ENCODE measurements at places on chromosomes 2 and 18.

GRCh38 chr2:148667113-148667836 is 22.7 kb downstream of the EPC2 start:
- DNase-seq = no peak

DNA sequence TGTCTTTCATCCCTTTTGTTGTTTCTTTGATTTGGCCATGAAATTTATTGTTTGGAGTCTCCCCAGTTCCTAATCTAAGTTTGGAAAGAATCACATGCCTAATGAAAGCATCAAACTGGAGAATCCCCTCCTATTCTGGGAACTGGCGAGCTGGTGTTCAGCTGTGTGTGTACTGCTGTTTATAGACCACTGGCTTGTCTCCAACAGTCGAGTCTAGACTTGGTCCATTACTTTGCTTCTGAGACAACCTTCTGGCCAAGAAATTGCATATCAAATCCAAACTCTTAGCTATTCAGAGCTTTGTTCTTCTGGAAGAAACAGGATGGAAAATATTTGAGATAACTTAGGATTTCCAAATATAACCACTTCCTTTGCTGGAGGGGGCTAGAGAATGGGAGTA is 111.5 kb upstream of the THSD7B start:
- no peak for DNase-seq

DNA sequence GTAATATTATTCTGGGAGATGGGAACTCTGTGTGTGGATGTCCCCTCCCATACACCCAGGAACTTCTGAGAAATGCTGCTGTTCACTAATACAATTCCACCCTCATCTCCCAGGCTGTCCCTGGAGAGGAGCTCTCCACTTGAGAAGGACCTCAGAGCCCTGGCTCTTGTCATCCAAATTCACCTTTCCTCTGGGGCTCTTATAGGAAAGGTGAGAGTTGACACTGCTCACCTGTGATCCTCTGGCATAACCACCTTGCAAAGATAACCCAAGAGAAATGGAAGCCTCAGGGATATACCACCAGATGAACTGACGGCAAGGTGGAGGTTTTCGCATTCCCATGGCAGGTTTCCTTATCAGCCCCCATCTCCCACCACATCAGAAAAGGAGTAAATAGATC is 52.0 kb downstream of the IL1RL2 start:
- no peak for DNase-seq

DNA sequence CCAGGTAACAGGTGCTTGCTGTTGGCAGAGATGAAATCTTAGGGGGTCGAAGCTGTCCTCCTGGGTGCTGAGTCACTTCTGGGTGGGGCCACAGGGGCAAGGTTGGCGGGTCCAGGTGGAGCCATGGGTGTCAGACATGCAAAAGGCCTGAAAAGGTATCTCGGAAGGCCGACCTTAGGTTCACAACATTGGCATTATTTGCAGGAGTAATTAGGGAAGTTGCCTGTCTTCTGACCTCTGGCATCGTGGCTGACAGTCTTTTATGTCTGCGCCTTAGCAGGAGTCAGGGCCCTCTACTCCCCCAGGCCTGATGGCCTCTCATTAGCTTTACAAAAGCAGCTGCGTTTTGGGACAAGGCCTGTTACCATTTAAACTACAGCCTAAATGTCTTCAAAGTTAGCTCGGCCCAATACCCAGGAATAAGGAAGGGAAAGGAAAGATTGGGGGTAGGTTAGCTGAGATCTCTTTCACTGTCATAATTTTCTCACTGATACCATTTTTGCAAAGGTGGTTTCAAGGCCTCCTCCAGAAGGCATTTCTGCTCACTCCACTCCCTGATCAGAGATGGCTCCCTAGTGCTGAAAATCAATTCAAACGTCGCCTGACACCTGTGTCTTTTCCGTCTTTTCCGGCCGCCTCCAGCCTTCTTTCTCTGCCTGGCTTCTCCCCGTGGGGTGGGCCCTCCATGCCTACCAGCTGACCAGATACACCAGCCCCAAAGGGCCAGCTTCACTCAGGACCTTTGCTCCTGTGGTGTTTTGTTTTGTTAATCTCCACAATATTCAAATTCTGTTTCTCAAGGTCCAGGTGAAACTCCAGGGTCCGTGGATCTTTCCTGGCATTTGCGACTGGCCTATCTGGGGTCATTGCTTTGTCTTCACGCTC is 90.8 kb downstream of the RHOB start:
- DNase-seq = no peak

DNA sequence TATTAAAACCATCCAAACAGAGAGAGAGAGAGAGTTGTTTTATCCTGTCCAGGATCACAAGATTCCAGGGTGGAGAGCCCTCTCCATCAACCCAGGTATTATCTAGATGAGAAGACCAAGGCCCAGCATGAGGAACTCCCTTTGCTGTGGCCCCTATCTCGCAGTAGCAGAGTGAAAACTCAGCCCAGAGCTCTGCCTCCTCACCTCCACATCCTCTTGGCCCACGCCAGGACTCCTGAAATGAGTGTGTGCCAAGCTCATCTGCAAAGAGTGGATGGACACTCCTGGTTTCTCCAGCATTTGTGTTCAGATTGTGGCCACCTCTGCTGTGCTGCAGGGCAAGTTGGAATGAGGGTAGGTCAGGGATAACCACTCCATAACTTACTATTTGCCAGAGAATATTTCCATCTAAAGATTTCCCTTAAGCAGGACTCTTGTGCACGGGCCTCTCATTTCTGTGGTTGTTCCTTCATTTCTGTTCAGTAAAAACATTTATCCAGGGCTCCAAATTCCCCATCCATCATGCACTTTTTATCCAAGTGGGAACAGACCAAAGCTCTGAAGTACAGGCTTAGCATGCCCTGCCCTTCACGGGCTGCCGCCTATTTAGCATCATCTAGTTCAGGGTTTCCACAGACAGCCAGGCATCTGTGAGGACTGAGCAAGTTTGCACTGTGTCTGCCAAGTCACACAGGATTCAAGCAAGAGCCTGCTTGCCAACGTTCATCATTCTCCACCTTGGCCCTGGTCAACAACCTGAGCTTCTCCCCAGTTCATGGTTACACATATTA is 583.2 kb upstream of the ID2 start:
- DNase-seq = no peak

DNA sequence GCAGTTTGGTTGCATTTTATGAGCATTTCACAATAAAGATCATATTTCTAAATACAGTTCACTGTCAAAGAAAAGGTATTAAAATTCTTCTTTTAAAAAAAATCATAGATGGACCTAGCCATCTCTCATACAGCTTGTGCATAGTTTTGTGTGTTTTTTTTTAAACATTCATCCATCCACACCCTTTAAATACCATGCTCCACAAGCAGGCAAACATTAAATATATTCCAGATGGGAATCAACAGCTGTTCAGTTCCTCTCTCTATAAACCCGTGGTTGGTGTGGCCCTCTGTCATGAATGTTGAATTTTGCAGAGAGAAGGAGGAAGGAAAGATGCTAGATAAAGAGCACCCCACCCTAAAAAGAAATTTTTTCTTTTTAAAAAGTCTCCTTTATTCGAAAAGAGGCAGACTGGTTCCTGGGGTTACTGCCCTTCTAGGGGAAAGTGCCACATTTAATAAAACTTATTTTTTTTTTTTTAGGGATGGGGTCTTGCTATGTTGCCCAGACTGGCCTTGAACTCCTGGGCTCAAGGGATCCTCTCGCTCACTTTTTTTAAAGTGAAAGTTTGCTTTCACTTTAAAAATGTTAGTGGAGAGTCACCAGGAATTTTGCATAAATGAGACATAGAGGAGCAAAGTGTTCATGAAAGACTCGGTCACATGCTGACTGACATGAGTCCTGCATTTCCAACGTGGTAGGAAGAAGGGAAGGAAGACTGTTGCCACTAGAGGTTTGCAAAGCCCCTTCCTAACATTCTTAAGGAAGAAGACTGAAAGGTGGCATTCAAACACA is 73.9 kb upstream of the LMAN1 start:
- no peak for DNase-seq

DNA sequence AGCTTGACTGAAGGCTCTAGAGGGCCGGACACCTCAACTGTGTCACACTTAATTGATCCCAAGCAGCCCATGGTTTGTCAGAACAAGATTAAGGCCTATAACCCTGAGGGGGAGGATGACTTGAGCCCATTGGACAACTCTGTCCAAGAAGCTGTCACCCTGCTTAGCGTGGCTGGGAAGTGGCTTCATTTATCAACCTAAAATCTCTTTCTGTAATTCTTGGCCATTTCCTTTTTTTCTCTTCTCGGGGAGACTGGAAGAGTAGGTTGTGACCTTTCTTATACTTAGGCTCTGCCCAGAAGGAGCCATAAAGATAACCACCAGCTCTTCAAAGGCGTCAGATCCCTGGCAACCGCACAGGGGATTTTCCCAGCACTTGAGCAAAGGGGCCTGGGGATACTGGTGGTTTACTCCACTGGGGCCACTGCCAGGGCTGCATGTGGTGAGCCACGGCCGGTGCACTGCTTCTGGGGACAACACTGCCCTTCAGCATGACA is 265.5 kb downstream of the CYRIA start:
- DNase-seq = no peak

DNA sequence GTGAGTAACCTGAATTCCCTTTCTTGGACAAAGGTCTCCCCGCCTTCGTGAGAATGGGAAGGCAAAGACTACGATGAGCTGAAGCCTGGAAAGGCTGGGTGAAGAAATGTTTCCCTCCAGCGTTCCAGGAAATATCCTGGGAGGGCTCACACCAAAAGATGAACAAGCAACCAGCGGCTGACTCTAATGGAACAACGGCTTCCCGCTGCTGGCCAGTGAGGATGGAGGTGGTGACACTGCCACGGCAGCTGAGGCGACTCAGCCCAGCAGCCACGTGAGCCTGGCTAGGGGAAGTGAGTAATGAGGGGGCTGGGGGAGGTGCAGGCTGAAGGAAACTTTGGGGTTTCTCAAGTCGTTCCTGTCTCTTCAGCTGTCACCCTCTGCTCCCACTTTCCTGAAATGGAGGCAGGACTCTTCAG is 105.0 kb upstream of the SMAD7 start:
- DNase-seq = peak; percentile 17

DNA sequence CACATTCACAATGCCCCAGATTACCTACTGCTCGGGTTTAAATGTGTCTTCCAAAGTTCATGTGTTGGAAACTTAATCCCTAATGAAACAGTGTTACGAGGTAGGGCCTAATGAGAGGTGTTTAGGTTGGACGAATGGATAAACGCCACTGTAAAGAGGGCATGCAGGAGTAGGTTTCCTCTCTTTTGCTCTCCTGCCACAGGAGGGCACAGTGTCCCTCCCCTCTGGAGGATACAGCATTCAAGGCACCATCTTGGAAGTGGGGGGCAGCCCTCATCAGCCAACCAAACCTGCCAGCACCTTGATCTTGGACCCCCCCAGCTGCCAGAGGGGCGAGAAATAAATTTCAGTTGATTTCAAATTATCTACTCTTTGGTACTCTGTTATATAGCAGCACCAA is 103.5 kb downstream of the TSHZ1 start:
- DNase-seq = no peak

DNA sequence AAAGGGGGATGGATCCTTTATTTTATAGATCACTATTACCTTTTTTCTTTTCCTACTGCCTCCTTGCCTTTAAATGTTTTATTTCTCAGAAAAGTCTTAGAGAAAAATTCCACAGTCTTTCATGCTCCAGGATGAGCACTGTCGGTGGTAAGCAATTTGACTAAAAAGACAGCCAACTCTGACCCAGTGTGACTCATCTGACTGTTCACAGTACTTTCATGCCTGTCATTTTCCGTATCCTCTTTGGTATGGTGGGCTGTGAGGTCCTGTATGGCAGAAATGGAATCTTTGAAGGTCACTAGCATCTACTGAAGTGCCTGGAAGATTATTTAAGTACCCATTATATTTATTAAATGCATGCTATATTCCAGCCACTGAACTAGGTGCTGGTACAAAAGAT is 2.1 kb upstream of the RFTN2 start:
- no peak for DNase-seq

Data from activated CD4-positive, alpha-beta T cell treated with anti-CD3 and anti-CD28 coated beads, Interleukin-2, Interleukin-4, amounts not matched to agents 100 ng/mL and 50 ng/mL, durations not matched to agents 16 hours and 8 hours (primary cell).